ENCODE measurements at places on chromosomes 1 and 21. TPM values are rescaled to one million over a fixed set of nuclear protein-coding genes. Genes with fewer than 3 reads are reported as not detected.

DNA sequence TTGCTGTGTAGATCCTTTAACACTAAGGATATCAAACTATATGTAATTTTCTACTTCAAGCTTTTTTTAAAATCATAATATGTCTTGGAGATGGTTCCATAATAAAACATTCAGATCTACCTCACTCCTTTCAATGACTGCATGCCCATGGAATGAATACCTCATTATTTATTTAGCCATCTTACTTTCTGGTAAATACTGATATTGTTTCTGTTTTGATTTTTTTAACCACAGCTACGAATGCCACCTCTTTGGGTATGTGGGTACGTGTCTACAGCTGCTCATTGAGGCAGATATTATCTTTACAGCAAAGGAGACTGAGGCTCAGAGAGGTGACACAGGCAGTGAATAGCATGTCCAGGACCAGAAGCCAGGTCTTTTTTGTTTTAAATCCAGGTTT lies 215.7 kb downstream of the ST6GALNAC3 start:
- no peak for DNase-seq

DNA sequence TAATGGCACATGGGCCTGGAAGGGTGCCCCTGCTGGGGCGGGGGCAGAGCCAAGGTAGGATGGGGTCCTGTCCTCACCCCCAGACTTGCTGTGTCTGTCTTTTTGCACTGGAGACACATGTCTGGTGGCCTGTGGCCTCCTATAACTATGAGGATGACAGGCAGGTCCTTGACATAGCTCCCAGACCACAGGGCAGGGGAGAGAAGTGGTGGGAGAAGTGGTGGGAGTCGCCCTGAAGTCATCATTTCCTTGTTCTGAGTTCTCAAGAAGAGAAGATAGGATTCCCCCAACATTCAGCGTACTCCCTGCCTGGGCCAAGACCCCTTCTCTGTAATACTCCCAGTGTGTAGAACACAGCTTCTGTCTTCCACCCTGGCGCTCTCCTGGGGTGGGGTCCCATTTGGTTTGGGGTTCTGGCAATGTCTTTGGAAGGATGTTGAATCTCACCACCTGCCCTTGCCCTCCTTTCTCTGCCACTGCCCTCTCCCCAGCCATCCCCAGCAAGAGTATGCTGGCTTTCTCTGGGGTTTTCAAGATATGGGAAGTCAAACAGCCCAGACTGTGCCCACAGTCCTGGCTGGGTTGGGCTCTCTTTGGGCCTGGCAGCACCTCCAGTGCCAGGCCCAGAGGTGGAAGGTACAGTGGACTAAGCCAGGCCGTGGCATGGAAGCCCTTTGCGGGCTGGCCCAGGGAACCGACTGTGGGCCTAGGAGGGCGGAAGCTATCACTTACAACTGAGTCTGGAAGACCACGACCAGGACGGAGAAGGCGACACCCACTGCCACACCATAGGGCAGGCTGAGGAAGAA lies 19.4 kb downstream of the SLC26A9 start:
- DNase-seq: no peak

- DNase-seq: no peak
Observed at GRCh38 chr1:66929146-66929688, 4.4 kb downstream of the MIER1 start.

PLA2G2F gene
- not detected for polyA plus RNA-seq

DNA sequence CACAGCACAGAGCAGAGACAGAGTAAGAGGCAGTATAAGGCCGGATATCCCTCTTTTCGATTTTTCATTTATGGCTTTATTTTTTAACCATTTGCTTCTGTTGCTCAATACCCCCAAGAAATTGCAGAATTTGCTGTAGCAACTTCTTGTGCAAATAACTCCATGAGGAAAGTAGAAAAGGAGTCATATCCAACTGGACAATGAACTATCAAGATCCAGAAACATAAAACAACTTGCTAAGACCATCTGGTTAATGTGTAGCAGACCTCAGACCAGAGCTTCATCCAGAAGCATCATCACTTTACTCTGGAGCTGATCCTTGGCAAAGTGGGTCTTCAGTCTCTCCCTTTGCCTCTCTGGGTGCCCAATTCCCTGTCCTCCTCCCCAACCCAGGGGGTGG lies 45.9 kb downstream of the ZNF697 start:
- DNase-seq: no peak

GRCh38 chr1:9244501-9245229 lies 10.1 kb downstream of the H6PD start:
- DNase-seq: no peak

DNA sequence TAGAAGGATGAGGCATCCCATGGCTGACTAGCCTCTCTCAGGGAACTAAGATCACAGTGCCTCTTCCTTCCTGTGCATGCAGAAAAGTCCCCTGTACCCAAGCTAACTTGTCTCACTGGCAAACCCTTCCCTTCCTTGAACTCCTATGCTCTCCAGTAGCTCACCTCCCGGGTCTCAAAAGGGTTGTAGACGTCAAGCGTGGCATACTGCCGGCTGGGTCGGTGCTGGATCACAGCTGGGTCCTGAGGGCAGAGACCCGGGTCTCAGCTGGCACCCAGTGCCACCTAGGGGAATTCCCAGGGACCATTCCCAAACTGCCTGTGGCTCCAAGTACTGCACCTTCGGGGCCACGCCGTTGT lies 688 bp downstream of the SCAMP3 start:
- DNase-seq: no peak

DNA sequence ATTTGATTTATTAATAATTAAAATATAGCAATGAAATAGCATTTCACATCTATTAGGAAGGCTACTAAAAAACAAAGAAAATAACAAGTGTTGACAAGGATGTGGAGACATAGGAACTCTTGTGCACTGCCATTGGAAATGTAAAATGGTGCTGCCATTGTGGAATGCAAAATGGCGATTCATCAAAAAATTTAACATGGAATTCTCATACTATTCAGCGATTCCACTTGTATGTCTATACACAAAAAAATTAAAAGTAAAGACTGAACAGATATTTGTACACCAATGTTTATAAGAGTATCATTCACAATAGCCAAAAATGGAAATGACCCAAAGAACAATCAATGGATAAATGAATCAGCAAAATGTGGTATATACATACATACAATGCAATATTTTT lies 101.3 kb upstream of the S1PR1 start:
- no peak for DNase-seq

GRCh38 chr1:186617926-186618325 lies 62.3 kb downstream of the PTGS2 start:
- peak; percentile 15 for DNase-seq

- peak; percentile 96 for DNase-seq
Observed at GRCh38 chr1:100132566-100133477, at the start of the genes SASS6 and TRMT13. SASS6 (minus strand) TSS chr1:100132930; CDS start chr1:100132814, 116 bp downstream. TRMT13 (plus strand) TSS chr1:100133163; CDS start chr1:100133169, 6 bp downstream.

DNA sequence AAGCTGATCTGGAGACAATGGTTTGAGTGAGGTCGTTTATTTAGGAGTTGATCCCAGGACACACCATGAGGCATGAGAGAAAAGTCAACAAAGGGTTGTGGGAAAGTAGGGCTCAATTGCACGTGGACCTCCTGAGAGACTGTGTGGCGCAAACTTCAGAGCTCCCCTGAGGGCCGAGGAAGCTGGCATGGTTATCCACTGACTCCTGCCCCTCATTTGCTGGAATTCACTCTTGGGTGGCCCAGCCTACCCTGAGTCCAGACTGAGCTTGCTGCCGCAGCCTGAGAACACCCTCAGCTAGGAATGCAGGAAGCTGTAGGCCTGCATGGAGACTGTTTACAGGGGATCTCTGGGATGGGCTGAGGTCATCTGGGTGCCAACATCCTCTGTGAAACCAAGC lies 301.0 kb downstream of the RWDD3 start:
- DNase-seq: no peak

- DNase-seq: no peak
Observed at GRCh38 chr1:246226041-246226440, 281.0 kb downstream of the SMYD3 start.

DNA sequence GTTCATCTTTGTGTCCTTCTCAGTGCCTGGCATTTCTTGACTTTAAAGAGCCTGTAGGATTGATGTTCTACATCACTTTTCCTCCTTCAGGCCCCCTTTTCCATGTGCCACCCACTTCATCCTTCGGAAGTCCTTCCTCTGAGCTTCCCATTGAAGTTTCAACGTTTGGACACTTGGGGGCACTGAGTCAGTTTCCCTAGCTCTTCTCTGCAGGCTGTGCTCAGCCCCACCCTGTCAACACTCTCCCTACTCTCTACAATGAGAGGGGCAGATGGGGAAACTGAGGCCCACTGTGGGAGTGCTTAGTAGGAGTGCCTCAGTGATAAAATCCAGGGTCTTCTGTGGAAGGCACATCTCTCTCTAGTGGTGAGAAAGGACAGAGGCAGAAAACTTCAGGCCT lies 11.9 kb downstream of the KCNJ10 start:
- no peak for DNase-seq

GRCh38 chr1:209505044-209505443 lies 78.5 kb upstream of the CAMK1G start:
- no peak for DNase-seq

DNA sequence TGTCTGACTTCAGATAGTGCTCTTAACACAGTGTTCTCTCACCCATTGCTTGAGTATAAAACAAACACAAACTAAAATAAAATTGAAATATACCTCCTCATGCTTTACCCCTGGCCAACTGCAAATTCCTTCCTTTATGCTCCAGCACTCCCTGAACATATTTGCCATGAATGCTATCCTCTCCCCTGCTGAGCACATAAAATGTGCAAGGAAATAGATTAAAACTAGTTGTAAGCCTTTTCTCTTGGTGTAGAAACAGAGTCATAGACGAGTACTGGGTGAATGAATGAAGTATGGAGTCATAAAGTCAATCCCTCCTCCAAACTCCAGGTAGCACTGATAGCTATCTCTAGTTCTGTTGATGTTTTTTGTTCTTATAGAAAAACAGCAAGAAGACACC lies 2.6 kb downstream of the GPR161 start:
- no peak for DNase-seq

Measured in hindlimb muscle (tissue), 1 donor.